ENCODE measurements at places on chromosomes 16 and 17.

DNA sequence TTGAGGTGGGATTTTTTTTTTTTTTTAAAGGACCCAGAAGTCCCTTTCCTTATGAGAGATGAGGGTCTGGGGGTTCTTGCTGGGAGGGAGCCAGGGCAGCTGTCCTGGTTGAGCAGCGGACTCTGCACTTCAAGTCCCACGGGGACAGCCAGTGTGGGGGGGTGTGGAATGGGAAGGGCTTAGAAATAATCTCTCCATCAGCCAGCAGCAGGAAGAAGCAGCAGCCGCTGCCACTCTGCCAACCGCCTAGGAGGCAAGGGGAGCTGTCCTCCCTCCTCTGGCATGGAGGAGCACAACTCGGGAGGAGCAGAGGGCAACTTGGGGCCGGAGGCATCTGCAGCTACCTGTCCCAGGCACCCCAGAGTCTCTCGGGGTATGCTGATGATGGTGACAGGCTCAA, at the start of gene KCNG4:
Gene KCNG4 (minus strand): TSS at position 104 of the 400 bp plus-strand sequence. CDS start 2,527 bp downstream, outside the sequence.
- no peak for DNase-seq

DNA sequence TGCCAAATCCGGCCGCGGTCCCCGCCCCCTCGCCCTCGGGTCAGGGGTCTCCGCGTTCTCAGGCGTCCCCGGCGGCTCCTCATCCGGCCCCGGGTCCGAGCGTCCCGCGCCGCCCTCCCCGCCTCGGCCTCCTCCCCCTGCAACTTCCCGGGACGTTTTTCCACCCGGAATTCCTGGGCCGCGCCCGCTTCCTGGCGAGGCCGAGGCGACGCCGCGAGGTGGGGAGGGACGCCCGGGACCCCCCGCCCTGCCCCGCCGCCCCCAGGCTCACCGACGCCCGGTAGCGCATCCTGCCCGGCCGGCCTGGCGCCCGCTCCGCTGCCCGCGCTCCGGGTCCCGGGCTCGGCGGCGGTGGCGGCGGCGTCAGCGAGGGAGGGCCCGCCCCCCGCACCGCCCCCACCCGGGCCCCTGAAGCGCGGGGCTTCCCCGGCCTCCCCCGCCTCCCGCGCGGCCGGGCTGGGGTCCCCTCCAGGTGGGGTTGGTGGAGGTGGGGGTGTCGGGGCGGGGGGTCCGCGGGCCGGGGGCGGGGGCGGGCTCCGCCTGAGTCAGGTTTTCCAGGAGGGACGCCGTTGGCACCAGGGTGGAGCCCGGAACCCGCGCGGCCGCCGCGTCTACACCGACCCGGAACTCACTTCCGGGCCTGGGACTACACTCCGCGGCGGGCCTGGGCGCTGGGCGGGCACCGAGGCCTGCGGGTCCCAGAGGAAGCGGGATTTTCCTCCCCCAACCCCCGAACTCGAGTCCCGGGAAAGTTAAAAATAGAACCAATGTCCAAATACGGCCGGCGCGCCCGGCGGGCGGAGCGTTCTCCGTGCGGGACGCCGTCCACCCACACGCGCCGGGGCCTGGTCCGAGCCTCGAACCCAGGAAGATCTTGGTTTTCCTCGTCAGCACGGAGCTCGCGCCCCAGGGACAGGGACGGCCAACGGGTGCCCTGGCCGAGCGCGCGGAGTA, 6.8 kb downstream of the MYO1C start:
- no peak for DNase-seq

DNA sequence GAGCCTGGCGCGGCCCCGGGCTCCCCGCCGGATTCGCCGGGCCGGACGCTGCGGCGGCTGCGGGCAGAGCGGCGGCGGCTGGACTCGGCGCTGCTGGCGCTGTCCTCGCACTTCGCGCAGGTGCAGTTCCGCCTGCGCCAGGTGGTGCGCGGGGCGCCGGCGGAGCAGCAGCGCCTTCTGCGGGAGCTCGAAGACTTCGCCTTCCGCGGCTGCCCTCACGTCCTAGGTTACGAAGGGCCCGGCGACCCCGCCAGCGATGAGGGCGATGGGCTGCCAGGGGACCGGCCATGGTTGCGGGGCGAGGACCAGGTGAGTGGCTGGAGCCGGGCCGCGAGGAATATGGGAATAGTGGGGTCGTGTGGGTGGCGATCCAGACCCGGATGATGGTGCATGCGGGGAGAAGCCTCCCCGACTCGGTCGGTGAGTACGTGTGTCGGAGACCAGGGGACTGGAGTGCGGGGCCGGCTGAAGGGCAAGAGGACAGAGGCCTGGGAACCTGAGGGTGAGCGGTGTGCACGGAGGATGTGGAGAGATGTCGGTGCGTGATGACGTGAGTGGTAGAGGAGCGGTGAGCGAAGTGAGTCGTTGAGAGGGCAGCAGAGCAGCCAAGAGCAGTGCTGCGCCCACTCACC, 517 bp downstream of the RUNDC1 start:
- no peak for DNase-seq

DNA sequence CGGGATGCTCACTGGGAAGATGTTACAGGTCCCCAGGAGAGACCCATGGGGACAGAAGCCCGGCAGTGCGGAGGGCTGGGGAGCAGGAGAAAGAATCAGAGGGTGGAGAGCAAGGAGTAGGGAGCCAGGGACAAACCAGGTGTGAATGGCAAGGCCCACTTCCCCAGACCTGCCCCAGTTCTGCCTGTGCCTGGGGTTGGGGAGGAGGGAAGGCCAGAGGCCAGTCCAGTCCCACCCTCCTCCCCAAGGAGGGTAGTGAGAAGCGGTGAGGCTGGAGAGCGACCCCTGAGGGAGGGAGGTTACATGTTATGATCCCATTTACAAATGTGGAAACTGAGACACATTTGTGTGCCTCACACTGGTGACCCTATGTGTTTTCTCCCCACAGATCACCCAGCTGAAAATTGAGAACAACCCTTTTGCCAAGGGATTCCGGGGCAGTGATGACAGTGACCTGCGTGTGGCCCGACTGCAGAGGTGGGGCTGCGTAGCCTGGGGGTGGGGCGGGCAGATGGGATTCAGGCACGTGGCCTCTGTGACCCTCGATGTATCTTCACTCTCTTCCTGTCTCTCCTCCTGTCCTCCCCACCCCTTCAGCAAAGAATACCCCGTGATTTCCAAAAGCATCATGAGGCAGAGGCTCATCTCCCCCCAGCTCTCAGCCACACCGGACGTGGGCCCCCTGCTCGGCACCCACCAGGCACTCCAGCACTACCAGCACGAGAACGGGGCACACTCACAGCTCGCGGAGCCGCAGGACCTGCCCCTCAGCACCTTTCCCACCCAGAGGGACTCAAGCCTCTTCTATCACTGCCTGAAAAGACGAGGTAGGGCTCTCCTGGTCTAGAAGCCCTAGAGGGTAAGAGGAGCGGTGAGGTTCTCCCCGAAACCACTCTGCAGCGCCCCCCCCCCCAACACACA, 27.5 kb downstream of the TBX4 start:
- DNase-seq = no peak

GRCh38 chr16:50318796-50319578, 49.8 kb downstream of the BRD7 start:
- DNase-seq = no peak

- no peak for DNase-seq
These were observed 7.1 kb downstream of the ENGASE start for GRCh38 chr17:79081571-79082276.

DNA sequence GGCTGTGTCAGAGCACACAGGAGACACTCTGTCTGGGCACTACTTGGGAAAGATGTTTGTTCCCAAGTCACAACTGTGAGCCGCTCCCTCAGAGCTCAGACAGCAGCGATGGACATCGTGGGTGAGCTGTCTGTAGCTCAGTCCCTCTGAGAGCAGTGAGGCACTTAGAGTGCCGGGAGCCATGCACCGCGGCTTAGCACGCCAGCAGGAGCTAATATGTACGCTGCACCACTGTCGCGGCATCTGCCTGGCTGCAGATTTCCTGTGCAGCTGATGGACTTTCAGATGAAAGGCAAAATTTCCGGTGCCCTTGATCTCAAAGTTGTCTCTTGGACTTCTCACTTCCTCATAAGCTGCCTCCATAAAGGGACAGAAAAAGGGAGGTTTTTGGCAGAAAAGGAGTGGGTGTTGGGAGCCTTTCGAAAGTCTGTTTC, 92.8 kb upstream of the ZNF469 start:
- DNase-seq = no peak

DNA sequence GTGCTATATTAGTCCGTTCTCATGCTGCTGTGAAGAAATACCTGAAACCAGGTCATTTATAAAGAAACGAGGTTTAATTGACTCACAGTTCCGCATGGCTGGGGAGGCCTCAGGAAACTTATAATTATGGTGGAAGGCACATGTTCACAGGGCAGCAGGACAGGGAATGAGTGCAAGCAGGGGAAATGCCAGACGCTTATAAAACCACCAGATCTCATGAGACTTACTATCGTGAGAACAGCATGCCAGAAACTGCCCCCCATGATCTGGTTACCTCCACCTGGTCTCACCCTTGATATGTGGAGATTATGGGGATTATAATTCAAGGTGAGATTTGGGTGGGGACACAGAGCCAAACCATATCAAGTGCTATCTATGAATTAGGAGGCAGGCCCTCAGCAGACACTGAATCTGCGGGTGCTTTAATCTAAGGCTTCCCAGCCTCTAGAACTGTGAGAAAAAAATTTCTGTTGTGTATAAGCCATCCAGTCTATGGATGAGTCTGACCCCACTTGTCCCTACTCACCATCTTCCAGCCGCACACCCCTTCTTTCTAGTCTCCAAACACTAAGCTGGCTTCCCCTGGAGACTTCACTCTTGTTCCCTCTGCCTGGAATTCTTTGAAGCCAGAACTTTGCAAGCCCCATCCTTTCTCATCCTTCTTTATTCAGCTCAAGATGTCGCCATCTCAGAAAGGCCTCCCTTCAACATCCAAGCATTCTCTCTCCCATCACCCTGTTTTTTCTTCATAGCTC, 772 bp upstream of the NUP93 start:
- peak; percentile 33 for DNase-seq

DNA sequence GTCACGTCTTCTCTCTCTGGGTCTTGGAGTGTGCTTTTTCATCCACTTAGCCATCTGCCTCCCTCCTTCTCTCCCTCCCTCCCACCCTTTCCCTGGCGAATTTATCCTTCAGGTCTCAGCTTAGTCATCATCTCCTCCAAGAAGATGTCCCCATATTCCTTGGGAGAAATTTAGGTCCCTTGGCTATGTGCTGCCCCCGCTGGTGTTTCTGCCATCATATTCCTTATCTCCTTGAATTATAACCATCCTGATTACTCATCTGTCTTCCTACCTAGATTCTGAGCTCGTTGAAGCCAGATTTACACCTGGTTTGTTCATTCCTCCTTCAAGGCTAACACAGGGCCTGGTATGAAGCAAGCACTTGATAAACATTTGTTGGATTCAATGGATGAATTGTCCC, 5.0 kb downstream of the SEZ6L2 start:
- DNase-seq = no peak

GRCh38 chr17:7880076-7880868, 8.3 kb upstream of the CHD3 start:
- DNase-seq = no peak

GRCh38 chr17:28974451-28974850, 23.1 kb upstream of the PHF12 start:
- no peak for DNase-seq

GRCh38 chr16:57179215-57179828, 6.5 kb downstream of the PSME3IP1 start:
- DNase-seq = no peak

- DNase-seq = no peak
These were observed 20.5 kb upstream of the SPACA3 start for GRCh38 chr17:32971171-32971570.

DNA sequence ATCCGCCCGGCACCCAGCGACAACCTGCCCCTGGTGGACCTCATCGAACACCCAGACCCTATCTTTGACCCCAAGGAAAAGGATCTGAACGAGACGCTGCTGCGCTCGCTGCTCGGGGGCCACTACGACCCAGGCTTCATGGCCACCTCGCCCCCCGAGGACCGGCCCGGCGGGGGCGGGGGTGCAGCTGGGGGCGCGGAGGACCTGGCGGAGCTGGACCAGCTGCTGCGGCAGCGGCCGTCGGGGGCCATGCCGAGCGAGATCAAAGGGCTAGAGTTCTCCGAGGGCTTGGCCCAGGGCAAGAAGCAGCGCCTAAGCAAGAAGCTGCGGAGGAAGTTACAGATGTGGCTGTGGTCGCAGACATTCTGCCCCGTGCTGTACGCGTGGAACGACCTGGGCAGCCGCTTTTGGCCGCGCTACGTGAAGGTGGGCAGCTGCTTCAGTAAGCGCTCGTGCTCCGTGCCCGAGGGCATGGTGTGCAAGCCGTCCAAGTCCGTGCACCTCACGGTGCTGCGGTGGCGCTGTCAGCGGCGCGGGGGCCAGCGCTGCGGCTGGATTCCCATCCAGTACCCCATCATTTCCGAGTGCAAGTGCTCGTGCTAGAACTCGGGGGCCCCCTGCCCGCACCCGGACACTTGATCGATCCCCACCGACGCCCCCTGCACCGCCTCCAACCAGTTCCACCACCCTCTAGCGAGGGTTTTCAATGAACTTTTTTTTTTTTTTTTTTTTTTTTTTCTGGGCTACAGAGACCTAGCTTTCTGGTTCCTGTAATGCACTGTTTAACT, 1.0 kb downstream of the NOG start:
- no peak for DNase-seq

DNA sequence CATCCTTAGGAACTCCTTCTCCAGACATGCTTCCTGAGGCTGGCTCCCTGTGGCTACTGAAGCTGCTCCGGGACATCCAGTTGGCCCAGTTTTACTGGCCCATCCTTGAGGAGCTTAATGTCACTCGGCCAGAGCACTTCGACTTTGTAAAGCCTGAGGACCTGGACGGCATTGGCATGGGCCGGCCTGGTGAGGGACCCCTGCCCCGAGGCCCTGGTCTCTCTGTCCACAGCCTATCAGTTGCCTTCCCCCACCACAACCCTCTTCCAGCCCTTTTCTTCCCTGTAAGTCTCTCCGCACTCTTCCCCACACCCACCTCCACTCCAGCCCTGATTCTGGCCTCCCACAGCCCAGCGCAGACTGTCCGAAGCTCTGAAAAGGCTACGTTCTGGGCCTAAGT, 2.0 kb downstream of the TNK1 start:
- no peak for DNase-seq

- no peak for DNase-seq
These were observed 16.0 kb downstream of the GPATCH8 start for GRCh38 chr17:44487170-44487569.

DNA sequence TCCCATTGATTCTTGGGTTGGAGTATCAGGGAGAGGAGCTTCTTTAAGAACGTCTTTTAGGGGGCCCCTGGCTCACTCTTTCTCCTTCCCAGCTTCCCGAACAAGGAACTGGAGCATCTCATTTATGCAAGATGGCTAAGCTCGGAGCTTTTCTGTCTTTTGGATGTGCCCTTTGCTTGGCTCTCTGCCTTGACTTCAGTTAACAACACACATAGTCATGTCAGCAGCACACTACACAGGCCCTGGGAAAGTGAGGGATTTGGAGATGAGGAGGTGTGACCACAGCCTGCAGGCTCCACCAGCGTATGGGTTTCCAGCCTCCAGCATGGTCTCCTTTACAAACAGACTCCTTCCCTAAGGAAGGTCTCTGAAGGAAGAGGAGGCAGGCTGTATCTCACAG, 310.4 kb downstream of the SNX29 start:
- DNase-seq = peak; percentile 69

GRCh38 chr17:34706029-34706428, 126.6 kb downstream of the TMEM132E start:
- DNase-seq = peak; percentile 52

- no peak for DNase-seq
These were observed 117.9 kb upstream of the AXIN2 start for GRCh38 chr17:65679165-65679845.
